ENCODE measurements at places on chromosomes 1 and 21.

DNA sequence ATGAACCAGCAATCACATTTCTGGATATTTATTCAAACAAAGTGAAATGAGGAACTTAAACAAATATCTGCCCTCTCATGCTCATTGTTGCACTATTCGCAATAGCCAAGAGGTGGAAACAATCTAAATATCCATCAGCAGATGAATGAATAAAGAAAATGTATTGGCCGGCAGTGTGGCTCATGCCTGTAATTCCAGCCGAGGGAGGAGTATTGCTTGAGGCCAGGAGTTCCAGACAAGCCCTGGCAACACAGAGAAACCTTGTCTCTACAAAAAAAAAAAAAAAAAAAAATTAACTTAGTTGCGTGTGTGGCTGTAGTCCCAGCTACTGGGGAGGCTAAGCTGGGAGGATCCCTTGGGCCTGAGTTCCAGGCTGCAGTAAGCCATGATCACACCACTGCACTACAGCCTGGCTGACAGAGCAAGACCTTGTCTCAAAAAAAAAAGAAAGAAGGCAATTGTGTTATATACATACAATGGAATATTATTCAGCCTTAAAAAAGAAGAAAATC is 191.4 kb downstream of the AKT3 start:
- DNase-seq = no peak
- H3K27ac ChIP-seq = no peak overlapping the region
- no peaks in the 10 kb centered on the region for H3K27me3 ChIP-seq
- no peak overlapping the region for H3K4me3 ChIP-seq
- peaks cover 6% of the 10 kb centered on the region for H3K36me3 ChIP-seq

- H3K27me3 ChIP-seq = peaks cover 14% of the 10 kb centered on the region
- peak overlapping the region; percentile 84 for H3K4me3 ChIP-seq
- H3K27ac ChIP-seq = no peak overlapping the region
- H3K36me3 ChIP-seq = no peaks in the 10 kb centered on the region
- no peak for DNase-seq
Measured at GRCh38 chr1:165598676-165599059, 32.4 kb upstream of the MGST3 start.

GRCh38 chr1:18646786-18647410 is 16.3 kb downstream of the PAX7 start:
- H3K27me3 ChIP-seq = peaks cover 95% of the 10 kb centered on the region
- peaks cover 13% of the 10 kb centered on the region for H3K4me1 ChIP-seq
- H3K27ac ChIP-seq = no peak overlapping the region

DNA sequence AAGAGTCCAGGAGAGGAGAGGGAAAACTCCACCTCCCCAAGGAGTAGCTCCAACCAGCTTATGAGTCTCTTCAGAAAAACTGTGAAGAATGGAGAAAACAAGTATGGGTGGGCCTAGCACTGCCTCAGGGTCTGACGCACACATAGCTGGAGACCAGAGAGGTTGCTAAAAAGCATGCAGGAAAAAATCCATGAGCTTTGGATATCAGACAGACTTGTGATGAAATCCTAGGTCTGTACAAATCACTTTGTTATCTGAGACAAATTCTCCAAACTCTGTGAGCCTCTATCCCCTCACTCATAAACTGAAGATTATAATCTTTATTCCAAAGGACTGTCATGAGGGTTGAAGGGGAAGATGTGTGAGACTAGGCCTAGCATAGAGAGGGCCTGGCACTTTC is 141.5 kb upstream of the FGGY start:
- peaks cover 12% of the 10 kb centered on the region for H3K4me1 ChIP-seq
- no peaks in the 10 kb centered on the region for H3K27me3 ChIP-seq
- no peak for DNase-seq
- H3K27ac ChIP-seq = peak overlapping the region; percentile 94
- no peak overlapping the region for H3K4me3 ChIP-seq
- H3K36me3 ChIP-seq = no peaks in the 10 kb centered on the region

- H3K4me1 ChIP-seq = no peaks in the 10 kb centered on the region
- H3K27ac ChIP-seq = no peak overlapping the region
- H3K27me3 ChIP-seq = no peaks in the 10 kb centered on the region
- H3K4me3 ChIP-seq = no peak overlapping the region
- no peak for DNase-seq
- no peaks in the 10 kb centered on the region for H3K36me3 ChIP-seq
Measured at GRCh38 chr1:14236097-14236496, 362.4 kb upstream of the KAZN start.

- H3K27ac ChIP-seq = no peak overlapping the region
- no peak for DNase-seq
- peaks cover 2% of the 10 kb centered on the region for H3K4me1 ChIP-seq
Measured at GRCh38 chr1:37730376-37730775, 34.5 kb downstream of the EPHA10 start.

- no peaks in the 10 kb centered on the region for H3K36me3 ChIP-seq
- no peak for DNase-seq
- H3K27ac ChIP-seq = no peak overlapping the region
- H3K27me3 ChIP-seq = no peaks in the 10 kb centered on the region
Measured at GRCh38 chr1:233873666-233874065, 30.8 kb upstream of the SLC35F3 start.

- H3K36me3 ChIP-seq = peaks cover 37% of the 10 kb centered on the region
- no peaks in the 10 kb centered on the region for H3K27me3 ChIP-seq
- peak overlapping the region; percentile 26 for H3K27ac ChIP-seq
- peak; percentile 94 for DNase-seq
- H3K4me1 ChIP-seq = peaks cover 6% of the 10 kb centered on the region
Measured at GRCh38 chr1:10380594-10381275, 18.1 kb upstream of the PGD start.

GRCh38 chr1:67850611-67851075 is 17.4 kb upstream of the GNG12 start:
- H3K27ac ChIP-seq = peak overlapping the region; percentile 72
- no peaks in the 10 kb centered on the region for H3K4me1 ChIP-seq
- H3K27me3 ChIP-seq = no peaks in the 10 kb centered on the region
- H3K36me3 ChIP-seq = no peaks in the 10 kb centered on the region
- H3K4me3 ChIP-seq = no peak overlapping the region

- peak overlapping the region; percentile 45 for H3K4me3 ChIP-seq
- no peak for DNase-seq
- peaks cover 24% of the 10 kb centered on the region for H3K4me1 ChIP-seq
- H3K27ac ChIP-seq = no peak overlapping the region
- no peaks in the 10 kb centered on the region for H3K27me3 ChIP-seq
Measured at GRCh38 chr1:203554071-203554470, 60.1 kb downstream of the OPTC start.

DNA sequence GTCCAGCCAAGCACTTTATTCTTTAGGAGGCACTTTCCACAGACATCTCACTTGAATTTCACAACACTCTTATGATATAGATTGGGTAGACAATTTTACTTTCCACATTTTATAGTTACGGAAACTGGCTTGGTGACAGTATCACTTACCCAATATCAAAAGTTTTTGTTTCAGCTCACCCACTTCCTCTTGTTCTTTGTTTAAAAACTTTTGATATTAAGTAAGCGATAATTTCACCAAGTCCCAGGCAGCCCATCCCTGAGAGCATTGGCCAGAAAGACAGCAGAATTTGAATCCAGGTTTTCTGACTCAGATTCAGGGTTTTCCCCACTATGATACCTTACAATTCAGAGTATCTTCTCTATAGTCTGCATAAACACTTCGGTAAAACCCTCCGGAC is 60.0 kb downstream of the LRIG2 start:
- H3K4me3 ChIP-seq = no peak overlapping the region
- peaks cover 29% of the 10 kb centered on the region for H3K36me3 ChIP-seq
- H3K27me3 ChIP-seq = no peaks in the 10 kb centered on the region

DNA sequence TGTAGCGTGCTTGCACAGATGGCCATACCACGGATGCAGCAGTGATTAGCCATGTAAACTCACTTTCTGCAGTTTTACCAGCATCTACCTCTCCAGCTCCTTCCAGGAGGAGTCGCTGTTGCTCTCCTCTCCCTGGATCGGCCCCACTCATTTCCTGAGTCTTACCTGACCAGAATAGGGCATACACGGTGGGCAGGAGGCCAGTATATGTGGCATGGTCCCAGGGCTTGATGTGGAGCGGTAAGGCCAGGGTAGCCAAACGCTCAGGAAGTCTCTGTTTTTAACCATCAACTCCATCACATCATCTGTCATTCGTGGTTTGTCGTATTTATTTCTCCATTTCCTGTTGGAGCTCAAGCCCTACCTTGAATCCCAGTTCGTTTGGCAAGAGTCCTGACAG is 163.4 kb upstream of the USP24 start:
- H3K4me1 ChIP-seq = peaks cover 6% of the 10 kb centered on the region
- no peak overlapping the region for H3K4me3 ChIP-seq

All from mesenchymal stem cell (in vitro differentiated cells and primary cell).